ENCODE measurements at places on chromosomes 11 and 22.

GRCh38 chr11:25408146-25408545 lies 911.3 kb downstream of the LUZP2 start:
- DNase-seq = no peak

- no peak for DNase-seq
These were observed 20.3 kb downstream of the PARVG start for GRCh38 chr22:44200855-44201550.

GRCh38 chr11:24642648-24643047 lies 145.8 kb downstream of the LUZP2 start:
- no peak for DNase-seq

GRCh38 chr11:95584180-95584579 lies 205.4 kb downstream of the FAM76B start:
- DNase-seq = no peak

GRCh38 chr11:94880216-94880615 lies 93.1 kb downstream of the CWC15 start:
- no peak for DNase-seq

GRCh38 chr11:11047851-11048610 lies 190.2 kb upstream of the ZBED5 start:
- DNase-seq = no peak

DNA sequence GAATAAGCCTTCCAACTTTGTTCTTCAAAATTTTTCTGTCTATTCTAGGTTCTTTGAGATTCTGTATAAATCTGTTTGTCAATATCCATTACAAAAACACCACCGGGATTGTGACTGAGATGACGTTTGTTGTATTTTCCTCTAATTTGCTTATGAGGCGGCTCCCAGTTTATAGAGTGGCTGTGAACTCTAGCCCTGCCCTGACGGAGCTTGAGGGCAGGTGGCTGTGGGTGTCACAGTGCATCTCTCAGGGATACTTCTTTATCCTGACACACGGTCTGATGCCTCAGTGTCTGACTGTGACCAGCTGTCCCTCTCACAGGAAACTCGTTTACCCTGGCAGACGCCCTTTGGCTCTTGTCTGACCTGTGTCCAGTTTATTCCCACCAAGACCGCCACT lies 53.7 kb upstream of the ATXN10 start:
- no peak for DNase-seq

DNA sequence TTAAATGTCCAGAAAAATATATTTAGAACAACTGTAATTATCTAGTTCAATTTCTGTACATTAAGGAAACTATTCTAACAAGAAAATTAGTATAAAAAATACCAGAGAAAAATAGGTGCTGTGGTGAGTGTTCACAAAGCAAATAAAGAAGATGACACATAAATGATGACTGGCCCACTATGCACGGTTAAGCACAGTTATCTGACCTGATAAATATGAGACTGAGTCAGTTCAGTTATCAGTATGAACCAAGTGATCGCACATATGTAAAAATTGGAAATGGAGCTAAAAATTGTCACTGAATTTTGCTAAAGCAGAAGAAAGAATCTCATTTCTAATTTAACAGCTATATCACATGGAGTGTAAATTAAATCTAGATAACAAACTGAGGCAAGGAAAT lies 18.8 kb upstream of the MAML2 start:
- DNase-seq = no peak

DNA sequence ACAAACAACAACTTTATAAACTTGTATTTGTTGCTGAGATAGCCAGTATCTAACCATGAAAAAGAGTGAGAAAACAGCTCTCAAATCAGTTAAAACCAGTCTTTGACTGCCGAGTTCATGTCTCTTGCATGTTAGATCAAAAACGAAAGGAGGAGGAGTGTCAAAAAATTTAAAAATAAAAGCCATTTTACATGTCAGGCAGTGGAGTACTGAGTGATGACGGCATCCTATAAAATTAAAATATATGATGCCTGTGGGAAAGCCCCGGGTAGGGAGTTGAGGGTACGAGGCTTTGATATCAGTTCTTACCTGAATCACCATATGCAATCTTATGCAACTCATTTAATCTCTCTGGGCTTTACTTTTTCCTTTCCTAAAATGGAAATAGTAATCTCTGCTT lies 117.3 kb downstream of the ETS1 start:
- DNase-seq = no peak

- DNase-seq = no peak
These were observed 31.3 kb downstream of the RPL27A start for GRCh38 chr11:8713760-8714454.

DNA sequence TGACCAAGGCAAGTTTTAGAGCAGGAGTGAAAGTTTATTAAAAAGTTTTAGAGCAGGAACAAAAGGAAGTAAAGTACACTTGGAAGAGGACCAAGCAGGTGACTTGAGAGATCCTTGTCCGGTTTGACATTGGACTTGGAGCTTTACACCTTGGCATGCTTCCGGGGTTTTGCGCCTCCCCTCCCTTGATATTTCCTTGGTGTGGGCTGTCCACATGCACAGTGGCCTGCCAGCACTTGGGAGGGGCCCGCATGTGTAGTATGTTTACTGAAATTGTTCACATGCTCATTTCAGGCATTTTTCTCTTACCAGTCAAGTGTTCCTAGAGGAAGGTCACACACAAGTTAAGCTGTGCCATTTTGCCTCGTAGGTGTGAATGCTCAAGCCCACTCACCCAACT lies 19.0 kb upstream of the THRSP start:
- DNase-seq = no peak

Data from stimulated activated CD8-positive, alpha-beta memory T cell treated with anti-CD3 and anti-CD28 coated beads, Interleukin-4, amount 100 ng/mL, for 4 hours (primary cell).